ENCODE measurements at places on chromosomes 5 and 9.

DNA sequence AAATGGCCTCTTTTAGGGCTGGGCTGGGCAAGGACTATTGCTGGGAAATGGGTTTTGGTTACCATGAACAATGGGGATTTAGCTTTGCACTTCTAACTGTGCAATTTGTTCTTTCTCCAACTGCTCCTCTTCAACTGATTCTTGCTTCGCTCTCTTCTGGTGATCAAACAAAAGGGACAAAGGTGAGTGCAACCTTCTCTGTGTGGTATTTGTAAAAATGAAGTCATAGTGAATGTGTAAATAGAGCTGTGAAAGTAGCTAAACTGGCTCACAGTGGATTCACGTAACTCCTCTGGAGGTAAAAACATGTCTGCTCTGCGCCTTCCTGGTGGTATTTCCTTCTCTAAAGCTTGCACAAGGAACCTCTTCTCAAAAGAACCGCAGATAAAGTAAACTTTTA, 20.9 kb upstream of the SPINK14 start:
- peaks cover 22% of the 10 kb centered on the region for H3K4me1 ChIP-seq
- H3K27me3 ChIP-seq, result no peaks in the 10 kb centered on the region
- no peaks in the 10 kb centered on the region for H3K36me3 ChIP-seq
- peak overlapping the region; percentile 23 for H3K4me3 ChIP-seq
- H3K27ac ChIP-seq, result peak overlapping the region; percentile 55

DNA sequence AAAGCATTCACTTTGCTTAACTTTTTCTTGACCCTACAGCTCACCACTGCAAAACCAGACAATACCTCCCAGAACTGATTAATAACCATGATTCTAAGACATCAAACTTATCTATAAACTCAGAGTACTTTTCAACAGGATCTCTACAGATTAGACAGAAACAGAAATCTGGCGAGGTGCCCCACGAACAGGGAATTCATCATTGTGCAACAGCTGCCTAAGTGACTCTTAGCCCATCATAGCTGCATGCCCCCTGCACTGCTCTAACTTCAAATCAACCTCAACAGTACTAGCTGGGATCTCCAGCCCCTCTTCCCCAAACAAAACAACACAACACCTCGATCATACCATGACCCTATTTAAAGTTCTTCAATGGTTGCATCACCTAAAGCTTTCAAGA, 16.1 kb upstream of the COL23A1 start:
- DNase-seq, result no peak
- peaks cover 54% of the 10 kb centered on the region for H3K36me3 ChIP-seq
- no peaks in the 10 kb centered on the region for H3K27me3 ChIP-seq
- no peaks in the 10 kb centered on the region for H3K4me1 ChIP-seq
- no peak overlapping the region for H3K27ac ChIP-seq

DNA sequence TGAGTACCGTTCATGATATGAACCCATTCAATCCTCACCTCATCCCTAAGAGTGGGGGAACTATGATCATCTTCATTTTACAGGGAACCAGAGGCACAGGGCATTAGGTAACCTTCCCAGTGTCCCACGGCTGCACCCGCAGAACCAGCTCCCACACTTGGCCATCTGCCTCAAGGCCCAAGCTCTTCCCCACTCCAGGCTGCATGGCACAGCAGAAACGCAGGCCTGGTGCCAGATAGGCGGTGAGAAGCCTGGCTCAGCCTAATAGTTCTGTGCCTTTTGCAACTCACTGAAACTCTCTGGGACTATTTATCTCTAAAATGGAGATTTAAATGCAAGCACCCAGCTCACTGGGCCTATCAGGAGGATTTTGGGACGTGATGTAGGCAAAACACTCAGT, 90.8 kb upstream of the ZNF618 start:
- DNase-seq, result peak; percentile 42
- H3K27me3 ChIP-seq, result peaks cover 46% of the 10 kb centered on the region
- no peak overlapping the region for H3K4me3 ChIP-seq
- peaks cover 25% of the 10 kb centered on the region for H3K4me1 ChIP-seq

GRCh38 chr5:151663617-151664293, 23.0 kb downstream of the SPARC start:
- peaks cover 23% of the 10 kb centered on the region for H3K4me1 ChIP-seq
- no peak overlapping the region for H3K27ac ChIP-seq
- H3K4me3 ChIP-seq, result no peak overlapping the region
- DNase-seq, result no peak
- no peaks in the 10 kb centered on the region for H3K27me3 ChIP-seq
- H3K36me3 ChIP-seq, result peaks cover 11% of the 10 kb centered on the region

DNA sequence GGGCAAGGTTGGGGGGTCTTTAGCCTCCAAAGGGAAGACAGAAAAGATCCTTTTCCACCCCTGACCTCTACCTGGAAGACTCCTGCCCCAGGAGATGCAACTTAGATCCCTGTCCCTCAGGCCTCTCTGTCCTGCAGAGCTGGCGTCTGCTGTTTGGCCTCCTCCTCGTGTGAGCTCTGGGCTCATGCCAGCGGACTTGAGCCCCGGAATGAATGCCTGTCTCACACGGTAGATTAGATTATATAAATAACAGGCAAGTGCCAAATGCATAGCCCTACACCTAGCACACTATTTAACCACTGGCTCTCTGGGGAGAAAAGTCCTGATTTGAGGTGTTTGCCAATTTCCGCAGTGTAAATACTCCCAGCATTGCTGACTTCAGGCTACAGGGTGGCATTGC, 1.4 kb upstream of the WNK2 start:
- H3K36me3 ChIP-seq, result peaks cover 2% of the 10 kb centered on the region
- H3K27ac ChIP-seq, result no peak overlapping the region
- no peak for DNase-seq
- H3K4me1 ChIP-seq, result peaks cover 12% of the 10 kb centered on the region
- peaks cover 26% of the 10 kb centered on the region for H3K27me3 ChIP-seq
- peak overlapping the region; percentile 83 for H3K4me3 ChIP-seq

GRCh38 chr9:93161786-93162562, 22.0 kb upstream of the WNK2 start:
- DNase-seq, result no peak
- H3K27me3 ChIP-seq, result no peaks in the 10 kb centered on the region
- no peak overlapping the region for H3K4me3 ChIP-seq
- H3K36me3 ChIP-seq, result no peaks in the 10 kb centered on the region
- H3K4me1 ChIP-seq, result peaks cover 25% of the 10 kb centered on the region

GRCh38 chr9:132647355-132647754, 22.4 kb downstream of the DDX31 start:
- no peak for DNase-seq
- H3K36me3 ChIP-seq, result peaks cover 25% of the 10 kb centered on the region
- H3K4me1 ChIP-seq, result no peaks in the 10 kb centered on the region
- no peak overlapping the region for H3K4me3 ChIP-seq

DNA sequence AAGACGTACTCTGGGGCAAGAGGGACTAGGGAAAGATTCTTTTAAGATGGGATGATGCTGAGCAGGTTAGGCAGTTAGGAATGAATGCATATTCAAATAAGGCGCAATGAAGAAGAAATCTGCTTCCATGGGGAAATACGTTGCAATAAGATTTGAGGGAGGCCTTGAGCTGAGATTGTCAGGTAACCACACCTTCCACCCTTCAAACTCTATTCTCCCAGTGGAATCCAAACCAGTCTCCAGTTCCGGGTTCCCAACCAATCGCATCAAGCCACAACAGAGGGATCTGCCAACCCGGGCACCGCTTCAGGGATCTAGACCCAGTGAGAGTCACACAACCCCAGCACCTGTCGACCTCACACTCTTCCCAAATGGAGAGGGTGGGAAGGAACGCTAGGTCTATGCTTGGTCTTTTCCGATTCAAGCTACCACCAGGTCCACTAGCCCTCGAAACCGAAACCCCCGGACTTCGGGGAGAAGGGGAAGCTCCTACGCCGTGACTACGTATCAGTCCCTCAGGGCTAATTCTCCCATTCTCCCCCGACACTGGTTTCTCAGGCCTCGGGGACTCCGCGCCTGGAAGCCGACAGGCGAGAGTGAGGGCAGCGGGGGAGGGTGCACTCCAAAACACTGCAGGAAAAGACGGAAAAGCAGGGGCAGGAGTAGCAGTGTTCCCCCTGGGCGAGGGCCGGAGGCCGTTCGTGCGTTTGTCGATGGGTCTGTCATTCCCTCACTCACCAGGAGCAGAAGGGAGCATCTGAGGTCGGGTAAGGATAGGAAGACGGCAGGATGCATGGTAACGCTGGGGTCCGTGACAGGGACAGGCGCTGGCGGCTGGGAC, 534 bp downstream of the ERP44 start:
- DNase-seq, result peak; percentile 69
- H3K4me1 ChIP-seq, result peaks cover 24% of the 10 kb centered on the region
- peak overlapping the region; percentile 99 for H3K27ac ChIP-seq
- no peaks in the 10 kb centered on the region for H3K27me3 ChIP-seq
- H3K4me3 ChIP-seq, result peak overlapping the region; percentile 99

DNA sequence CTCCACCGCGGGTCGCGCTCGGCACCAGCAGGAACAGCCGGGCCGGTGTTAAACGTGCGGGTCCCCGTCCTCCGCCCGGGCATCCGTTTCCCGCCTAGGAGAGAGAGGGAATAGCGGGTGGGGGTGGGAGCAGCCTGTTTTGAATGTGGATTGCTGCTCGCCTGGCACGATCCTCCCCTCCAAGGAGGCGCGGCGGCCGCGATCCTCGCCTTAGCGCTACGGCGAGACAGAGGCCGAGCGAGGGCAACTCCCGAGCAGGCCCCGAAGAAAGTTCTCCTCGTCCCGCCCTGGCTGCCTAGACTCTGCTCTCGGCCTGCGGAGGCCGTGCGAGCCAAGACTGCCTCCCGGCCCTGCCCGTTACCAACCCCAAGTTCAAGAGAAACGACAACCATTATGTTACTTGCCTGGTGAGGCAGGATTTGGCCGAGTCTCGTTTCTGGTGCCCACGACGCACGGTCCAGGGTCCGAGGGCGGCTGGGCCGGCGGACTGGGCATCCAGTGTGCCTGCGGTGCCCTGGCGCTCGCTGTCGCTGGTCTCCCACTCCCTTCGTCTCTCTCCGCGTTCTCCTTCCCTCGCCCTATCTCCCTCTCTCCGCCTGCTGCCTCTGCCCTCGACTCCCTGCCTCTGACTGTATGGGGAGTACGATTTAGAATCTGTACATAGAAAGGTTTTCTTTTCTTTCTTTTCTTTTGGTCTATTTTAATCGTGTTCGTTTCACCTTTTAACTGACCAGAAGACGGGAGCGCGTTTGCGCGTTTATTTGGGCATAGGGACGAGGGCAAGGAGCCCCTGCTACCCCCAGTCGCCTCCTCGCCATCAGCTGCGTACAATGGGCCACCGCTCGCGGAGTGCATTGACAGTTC, 724 bp downstream of the NR2F1-AS1 start:
- H3K4me3 ChIP-seq, result no peak overlapping the region
- H3K36me3 ChIP-seq, result no peaks in the 10 kb centered on the region
- peak overlapping the region; percentile 17 for H3K27ac ChIP-seq
- peaks cover 23% of the 10 kb centered on the region for H3K4me1 ChIP-seq
- H3K27me3 ChIP-seq, result peaks cover 45% of the 10 kb centered on the region
